ENCODE measurements at places on chromosomes 7 and 10.

DNA sequence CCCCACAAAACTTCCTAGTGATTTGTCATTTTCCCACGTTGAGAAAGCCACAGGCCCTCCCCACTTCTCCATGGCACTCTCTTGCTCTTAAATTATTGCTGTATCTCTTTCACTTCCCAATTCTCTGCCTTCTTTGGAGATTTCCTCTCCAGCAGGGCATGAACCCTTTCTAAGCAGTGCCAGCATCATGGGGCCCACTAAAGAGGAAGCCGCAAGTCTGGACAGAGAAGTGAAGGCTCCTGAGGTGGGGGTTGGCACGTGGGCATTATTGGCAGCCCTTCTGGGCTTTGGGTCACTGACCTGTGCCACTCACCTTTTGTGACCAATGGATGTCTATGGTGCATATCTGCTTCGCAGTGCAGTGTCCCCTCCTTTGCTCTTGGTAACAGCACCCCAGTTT lies 97.7 kb upstream of the TCF7L2 start:
- DNase-seq: no peak

- DNase-seq: peak; percentile 21
Measured at GRCh38 chr10:77571490-77571889, 66.1 kb downstream of the KCNMA1 start.

- no peak for DNase-seq
Measured at GRCh38 chr7:158834878-158835784, 5.8 kb upstream of the ESYT2 start.

- no peak for DNase-seq
Measured at GRCh38 chr7:85554236-85555178, 367.7 kb upstream of the SEMA3D start.
